ENCODE measurements at places on chromosomes 3 and 15. TPM values are rescaled to one million over a fixed set of nuclear protein-coding genes. Genes with fewer than 3 reads are reported as not detected.

DNA sequence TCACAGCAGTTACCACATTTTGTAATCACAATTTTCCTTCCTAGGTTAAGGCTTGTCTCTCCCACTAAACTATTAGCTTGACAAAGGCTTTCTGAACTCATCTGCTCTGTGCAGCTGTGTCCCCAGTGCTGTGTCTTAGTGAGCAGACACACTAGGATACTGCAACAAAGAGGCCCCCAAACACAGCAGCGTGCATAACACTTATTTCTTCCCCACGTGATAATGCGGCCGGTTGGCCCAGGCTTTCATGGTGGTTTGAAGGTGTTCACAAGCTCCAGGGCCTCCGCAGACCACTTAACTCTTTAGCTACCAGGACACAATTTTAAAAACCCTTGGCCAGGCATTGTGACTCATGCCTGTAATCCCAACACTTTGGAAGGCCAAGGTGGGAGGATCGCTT lies 2.2 kb upstream of the HDAC11 start:
- no peak for DNase-seq

DNA sequence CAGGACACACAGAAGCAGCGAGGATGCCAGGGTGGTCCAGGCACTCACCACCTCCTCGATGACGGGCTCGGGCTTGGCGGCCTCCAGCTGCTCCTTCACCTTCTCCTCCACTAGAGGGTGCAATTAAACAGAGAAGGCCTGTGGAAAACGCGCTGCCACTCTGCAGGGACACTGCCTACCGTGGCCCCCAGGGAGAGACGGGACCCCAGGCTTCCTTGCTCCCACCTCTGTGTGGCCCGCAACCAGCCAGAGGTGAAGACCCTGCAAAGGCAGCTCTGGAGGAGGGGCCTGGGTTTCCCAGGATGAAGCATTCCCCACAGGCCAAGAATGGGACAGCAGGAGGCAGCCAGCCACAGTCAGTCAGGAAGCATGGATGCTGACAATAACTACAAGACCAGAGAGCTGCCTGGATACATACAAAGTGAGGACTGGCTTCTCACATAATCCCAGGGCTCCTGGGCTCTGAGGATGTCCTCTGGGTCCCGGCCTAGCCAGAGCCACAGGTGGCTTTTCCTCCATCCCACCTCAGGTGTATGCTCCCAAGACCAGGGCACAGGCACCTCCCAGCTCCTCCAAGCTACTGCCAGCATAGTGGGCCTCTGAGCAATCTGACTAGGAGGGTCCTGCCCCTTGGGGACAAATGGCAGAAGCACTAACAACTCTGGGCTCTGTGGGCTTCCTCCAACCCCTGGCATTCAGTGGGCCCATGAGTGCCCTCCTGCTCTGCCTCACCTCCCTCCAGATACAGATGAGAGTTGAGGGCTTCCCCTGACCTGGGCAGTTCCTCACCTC lies 46.2 kb downstream of the PTH1R start:
- DNase-seq = peak; percentile 51

ATP8B4 gene
- total RNA-seq = 19.7 TPM

TMCO5A gene
- total RNA-seq = not detected

CD200 gene
- total RNA-seq = 0.25 TPM
